Stimulated activated CD8-positive, alpha-beta memory T cell treated with anti-CD3 and anti-CD28 coated beads, Interleukin-4, amount 100 ng/mL, for 48 hours (primary cell): ENCODE measurements at places on chromosomes 7 and 10.

- no peak for DNase-seq
These were observed 216.2 kb upstream of the HABP2 start for GRCh38 chr10:113336549-113337130.

DNA sequence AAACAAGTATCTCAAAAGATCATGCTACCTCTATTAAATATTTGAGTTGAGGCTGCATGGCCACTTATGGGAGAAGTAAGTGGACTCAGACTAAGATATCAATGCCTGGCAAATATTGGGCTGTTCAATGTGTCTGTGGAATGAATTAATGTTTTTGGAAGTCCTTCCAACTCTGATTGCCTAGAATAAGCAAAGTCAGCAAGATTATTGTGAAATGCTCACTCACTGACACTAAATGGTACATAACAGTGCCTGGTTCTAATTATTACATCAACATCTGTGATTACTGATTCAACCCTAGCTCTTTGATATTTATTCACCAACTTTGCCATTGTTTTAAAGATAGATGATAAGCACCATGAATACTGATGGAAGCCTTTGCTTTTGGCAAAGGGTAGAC, 45.5 kb upstream of the HDAC9 start:
- DNase-seq, result no peak

DNA sequence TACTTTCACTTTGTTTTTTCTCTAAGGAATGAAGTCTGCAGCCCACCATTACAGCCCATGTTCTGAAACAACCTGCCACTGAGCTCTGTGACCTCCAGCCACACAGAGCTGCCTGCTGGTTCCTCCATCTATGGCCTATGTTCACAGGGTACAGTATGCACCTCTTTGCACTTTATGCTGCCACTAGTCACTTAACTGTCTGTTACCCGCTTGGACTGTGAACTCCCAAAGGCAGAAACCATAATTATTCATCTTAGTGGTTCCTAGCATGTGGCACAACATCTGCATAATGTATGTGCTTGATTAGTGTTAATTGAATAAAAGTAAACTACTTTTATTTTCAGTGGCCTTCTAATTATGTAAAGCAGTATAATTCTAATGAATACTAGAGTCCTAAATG, 95.5 kb upstream of the BET1 start:
- no peak for DNase-seq

DNA sequence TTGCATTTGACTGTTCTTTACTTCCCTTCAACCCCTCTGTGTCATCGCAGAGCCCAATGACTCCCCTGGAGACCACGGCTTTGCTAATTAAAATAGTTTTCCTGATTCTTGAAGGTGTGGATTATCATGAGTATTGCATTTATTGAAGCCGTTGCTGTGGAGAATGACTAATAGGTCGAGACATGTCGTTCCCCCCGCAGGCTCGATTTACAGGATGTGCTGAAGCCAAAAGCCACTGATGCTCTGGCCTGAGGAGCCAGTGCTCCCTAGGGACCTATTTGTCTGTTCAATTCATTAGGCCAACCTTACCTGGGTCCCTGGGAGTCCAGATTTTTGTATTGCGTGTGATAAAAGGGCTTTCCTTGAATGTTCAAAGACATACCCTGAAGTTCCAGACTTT, 102.3 kb downstream of the NPTX2 start:
- DNase-seq, result no peak

GRCh38 chr7:99808766-99809165, 19.0 kb upstream of the CYP3A43 start:
- no peak for DNase-seq

DNA sequence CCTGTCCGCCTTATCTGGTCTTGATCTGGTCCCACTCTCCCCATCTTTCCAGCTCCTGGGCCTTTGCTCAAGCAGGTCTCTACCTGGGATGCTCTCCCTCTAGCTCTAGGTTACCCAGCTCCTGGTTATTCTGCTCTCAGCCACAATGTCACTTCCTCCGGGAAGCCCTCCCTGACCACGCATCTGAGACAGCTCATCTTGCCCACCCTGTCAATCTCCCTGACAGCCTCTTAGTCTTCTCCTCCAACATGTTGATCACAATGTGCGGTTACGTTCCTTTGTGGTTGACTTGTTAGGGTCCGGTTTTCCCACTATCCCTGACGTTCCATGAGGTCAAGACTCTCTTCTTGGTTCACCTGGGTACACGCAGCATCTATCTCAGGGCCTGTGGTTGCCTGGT, 55.6 kb downstream of the GOLGA7B start:
- DNase-seq, result no peak

DNA sequence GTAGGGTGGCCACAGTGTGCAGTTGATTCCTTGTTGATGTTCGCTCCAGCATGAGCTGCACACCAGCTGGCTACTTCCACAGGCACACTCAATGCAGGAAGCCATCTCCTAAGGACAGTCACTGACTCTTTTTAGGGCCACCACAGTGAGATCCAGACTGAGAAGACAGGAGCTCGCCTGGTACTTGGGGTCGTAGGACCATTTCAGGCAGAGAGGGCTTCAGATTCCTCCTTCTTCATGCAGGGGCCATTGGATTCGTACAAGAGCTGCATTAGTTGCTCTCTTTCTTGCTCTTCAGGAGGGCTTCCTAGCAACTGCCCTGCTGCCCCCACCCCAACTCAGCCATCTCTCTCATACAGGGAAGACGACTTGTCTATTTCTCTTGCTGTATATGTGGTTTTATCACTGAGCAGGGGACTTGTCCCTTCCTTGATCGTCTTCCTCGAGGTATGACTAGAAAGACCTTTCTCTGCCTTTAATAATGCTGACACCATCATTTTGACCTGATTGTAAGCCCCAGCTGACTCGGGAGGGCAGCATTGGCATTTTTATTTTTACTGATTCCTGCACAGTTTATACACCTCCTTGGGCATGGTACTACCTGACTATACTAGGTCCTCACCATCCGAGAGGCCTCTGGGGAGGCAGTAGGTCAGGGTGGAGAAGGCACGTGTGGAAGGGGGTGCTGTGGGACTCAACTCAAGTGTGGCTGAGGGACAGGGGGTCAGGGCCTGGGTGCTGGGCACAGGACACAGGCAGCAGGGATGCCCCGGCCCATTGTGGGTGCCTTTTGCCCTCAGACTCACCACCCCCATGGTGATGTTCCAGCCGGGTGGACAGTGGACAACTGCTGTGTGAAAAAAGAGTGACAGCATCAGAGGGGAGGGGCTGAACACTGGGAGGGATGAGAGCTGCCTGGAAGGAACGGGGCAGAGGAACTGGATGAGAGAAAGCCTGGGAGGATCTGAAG, 136.7 kb upstream of the ZNF746 start:
- DNase-seq, result no peak

DNA sequence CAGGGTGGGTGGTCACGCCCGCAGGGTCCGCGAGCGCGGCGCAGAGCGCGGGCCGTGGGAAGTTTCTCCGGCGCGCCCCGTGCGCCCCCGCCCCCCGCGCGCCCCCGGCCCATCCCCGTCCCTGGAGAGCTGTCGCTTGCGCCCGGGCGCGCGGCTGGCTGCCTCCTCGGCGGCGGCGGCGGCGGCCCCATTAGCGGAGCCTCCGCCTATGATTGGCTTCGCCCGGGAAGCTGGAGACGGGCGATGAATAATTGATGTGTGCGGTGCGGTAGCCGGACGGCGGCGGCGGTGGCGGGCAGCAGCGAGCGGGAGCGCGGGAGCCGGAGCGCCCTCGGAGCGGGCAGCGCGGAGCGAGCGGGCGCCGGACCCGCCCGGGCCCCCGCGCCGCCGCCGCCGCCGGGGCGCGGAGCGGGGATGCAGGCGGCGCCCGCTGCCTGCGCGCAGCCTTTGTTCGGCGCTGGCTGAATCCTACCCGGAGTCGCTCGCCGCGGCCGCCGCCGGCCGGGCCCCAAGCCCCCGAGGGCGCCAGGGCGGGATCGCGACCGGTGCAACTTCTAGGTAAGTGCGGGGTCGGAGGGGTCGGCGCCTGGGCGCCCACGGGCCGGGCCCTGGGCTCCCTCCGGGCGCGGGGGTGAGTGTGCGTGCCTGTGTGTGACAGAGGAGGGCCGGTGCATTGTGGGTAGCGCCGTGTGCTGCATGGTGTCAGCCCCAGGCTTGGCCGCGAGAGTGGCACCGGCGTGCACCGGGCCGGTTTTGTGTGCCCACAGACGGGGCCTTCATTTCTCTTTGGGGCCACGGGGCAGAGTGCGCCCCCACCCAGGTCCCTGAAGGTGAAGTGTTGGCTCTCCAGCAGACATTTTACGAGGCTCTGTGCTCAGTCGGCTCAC, 103.8 kb upstream of the PPIF start:
- DNase-seq, result peak; percentile 74

- DNase-seq, result no peak
These were observed 123.9 kb downstream of the COL26A1 start for GRCh38 chr7:101486433-101487104.

GRCh38 chr10:113550365-113550764, 2.5 kb upstream of the HABP2 start:
- no peak for DNase-seq

- DNase-seq, result no peak
These were observed 37.7 kb downstream of the LRMDA start for GRCh38 chr10:75469006-75469616.

DNA sequence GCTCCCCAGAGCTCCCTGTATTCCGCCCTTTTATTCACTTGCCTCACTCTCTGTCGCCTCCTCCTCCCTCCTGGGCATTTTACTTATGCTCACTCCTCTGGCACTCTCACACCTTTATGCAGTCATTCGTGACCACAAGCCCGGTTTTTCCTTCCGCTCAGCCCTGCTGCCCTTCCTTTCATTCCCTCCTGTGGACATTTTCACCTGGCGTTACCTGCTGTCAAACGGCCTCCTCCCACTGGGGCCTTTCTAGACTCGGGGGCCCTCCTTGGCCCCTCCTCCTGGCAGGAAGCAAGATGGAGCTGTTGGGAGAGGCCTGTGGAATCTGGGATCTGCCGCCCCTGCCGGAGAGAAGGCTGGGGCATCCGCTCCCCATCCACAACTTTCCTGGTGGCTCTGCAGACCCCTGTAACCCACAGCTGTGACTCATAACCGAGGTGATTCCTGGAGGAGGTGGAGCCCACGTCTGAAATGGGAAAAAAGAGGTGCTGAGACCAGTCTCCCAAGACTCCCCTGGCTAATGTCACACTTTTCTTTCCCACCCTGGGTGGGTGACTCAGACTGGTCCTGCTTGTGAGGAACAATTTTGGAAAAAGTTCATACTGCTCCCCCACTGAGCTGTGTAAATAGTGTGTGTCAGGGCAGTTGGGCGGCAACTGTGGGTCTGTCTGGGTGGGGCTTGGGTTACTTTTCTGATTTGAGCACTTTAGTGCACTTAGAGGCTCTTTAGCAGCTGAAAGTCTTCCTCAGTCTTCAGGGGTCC, 1.2 kb downstream of the VCL start:
- peak; percentile 37 for DNase-seq

DNA sequence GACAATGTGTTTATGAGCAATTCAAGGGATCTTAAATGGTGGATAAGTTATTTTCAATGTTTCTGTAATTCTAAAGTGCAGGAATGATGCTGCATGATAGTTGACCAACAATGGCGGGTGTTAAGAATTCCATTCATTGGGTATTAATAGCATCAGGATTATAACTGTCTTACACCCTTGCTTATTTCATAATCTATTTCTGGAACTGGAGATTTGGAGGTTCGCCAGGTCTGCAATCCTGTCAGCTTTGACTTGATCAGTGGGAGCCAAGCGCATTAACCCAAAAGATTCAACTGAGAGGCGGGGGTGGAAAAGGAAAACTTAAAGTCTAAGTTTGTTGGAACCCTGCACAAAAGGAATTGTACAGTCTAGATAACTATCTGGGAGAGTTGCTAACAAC, 114.9 kb upstream of the ZEB1 start:
- DNase-seq, result no peak

GRCh38 chr10:23359692-23360380, 15.2 kb upstream of the C10orf67 start:
- no peak for DNase-seq

DNA sequence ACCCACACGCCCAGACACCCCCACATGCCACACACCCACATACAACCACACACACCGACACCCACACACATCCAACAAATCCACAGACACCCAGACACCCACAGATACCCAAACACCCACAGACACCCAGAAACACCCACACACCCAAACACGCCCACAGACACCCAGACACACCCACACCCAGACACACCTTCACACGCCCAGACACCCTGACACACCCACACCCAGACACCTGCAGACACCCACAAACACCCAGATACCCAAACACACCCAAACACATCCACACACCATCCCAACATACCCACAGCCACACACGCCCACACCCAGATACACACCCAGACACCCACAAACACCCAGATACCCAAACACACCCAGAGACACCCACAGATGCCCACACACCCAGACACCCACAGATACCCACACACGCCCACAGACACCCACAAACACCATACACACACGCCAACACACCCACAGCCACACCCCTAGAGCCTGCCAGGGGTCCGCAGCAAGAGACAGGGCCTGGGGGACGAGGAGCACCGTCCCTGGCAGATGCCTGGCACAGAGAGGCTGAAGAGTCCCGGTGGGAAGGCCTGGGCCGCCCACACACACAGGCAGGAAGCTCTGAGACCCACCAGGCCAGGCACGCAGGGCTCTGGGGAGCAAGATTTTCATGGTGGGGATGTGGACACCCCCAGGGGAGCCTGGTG, 28.5 kb downstream of the CYP2W1 start:
- DNase-seq, result no peak

GRCh38 chr7:33547880-33548279, 357.5 kb upstream of the BMPER start:
- no peak for DNase-seq

DNA sequence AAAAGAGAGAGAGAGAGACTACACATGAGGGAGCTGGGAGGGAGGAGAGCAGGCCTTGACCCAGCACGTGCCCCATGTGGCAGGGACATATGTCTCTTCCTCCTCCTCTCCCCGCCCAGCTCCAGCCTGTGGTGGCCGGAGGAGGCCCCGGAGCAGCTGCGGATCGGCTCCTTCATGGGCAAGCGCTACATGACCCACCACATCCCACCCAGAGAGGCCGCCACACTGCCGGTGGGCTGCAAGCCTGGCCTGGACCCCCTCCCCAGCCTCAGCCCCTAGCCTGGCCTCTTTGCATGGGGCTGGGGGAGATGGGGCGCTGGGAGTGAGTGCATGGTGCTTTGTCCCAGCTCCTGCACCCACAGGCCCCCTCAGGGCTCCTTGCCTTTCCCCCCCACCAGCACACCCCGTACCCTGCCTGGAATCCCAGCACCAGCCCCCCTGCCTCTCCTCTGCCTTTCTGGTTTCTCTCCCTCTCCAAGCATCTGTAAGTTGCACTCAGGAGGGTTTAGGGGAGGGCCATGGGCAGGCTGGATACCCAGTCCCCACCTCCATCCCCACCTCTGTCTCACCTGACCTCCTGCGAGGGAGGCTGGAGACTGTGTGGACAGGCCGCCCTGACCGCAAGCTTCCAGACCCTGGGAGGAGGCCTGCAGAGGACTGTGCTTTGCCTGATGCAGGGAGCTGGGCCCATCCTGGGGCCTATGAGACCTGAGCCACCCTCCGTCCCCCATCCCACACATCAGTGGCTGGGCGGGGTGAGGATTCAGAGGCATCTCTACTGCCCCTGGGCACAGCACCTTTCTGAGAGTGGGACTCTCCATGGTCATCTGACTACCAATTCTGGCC, 4.8 kb downstream of the UPK3B start:
- DNase-seq, result no peak
